ENCODE measurements at places on chromosomes 12 and 14.

DNA sequence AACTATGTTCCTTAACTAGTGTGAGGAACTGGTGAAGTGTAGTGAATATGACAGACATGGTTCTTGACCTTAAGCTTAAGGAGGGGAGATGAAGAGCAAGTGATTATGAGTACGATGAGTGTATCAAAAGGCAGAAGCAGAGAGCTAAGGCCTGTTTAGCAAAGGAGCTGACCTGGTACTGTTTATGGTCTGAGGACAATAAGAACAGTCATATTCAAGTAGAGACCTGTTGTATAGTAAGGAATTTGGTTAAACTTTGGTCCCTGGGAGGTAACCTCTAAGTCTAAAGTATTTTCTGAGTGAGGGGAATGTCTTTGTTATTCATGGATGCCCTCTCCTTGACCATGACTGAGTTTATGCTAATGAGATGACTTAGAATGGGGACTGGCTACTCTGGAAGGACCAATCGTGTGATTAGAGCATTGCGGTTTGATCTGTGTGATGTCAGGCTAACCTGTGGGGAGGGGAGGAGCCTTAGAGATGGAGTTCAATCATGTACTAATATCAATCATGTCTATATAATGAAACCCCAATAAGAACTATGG, 389.3 kb downstream of the BMP4 start:
- DNase-seq = no peak

DNA sequence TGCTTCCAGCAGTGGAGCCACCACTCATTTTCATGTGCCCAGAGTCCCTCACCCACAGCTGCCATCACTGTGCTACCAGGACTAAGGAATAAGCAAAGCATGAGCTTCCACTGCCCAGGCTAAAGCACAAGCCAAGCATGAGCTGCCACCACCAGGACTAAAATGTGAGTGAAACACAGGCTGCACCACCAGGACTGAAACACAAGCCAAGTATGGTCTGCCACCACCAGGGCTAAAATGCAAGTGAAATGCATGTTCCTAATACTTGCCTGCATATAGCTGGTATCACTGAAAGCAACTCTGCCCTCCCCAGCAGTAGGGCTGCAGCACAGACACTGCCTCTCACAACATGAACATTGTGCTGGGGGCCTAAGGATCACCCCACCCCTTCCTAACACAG, 30.0 kb downstream of the CEP83 start:
- DNase-seq = no peak

GRCh38 chr14:35435177-35435576, 30.6 kb upstream of the NFKBIA start:
- DNase-seq = no peak

GRCh38 chr14:68377459-68377858, 415.4 kb downstream of the ZFP36L1 start:
- no peak for DNase-seq

DNA sequence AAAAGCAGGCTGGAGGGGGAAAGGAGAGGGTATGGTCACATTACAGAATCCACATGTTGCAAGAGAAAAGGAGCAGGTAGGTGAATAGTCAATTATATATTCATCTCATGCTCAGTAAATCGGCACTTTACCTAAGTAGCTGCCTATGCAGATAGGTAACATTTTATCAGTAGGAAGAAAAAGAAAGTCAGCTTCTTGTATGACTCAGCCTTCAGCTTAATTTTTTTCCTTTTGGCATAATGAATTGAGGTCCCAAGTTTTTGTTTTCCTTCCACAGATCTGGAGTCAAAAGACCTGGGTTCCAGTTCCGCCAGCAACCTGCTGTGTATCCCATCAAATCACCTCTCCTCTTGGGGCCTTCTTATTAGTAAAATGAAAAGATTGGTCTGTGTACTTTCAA, 6.0 kb upstream of the ACSM4 start:
- no peak for DNase-seq

DNA sequence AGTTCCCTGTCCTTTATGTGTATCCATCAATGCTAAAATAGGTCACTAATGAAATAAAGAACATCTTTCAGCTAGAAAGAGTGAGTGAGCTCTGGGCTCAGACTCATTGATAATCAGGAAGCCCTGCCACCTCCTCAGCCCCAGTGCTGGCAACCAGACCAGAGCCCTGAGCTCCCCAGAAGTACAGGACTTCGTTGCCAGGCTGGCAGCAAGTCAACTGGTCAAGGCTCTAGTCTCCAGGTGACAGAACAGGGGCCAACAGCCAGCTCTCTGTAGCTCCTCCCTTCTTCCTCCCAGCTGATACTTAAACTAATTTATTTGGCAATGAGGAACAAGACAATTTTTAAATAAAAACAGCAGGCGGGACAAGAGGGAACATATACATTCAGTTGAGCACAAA, 145.3 kb downstream of the EGLN3 start:
- no peak for DNase-seq

DNA sequence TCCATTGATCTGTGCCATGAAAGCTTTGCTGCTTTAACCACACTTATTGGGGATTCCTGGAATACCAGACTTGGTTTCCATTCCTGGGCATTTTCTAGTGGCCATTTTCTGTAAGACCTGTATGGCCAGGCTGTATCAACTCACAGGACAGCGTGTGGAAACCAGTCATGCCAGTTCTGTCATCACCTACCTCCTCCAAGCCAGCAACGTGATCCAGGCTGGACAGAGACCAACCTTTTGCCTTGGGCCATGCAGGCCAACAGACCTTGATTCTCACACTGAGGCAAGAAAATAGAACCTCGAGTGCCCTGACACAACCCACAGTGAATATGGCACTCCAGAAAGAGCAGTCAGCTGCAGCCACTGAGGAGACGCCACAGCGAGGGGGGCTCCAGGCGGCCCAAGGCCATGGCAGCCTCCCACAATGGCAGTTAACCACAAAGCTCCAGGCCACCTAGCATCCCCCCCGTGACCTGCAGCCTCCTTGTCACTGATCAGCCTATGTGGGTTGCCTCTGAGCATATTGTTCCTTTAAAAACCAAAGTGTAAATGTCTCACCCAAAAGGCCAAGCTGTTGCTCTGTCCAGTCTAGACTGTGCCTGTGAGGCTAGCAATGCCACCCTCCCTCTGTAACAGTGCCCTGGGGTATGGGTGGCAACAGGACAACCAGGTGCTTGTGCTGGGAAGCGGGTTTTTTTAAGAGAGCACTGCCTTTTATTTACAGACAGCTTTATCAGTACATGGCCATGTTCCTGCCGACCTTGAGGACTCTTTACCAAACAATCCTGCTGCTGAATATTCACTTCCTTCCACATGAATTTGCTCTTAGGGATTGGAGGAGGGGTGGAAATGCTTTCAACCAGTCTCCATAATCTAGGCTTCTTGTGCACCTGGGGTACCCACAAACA, 168.7 kb upstream of the HIF1A start:
- DNase-seq = no peak

- DNase-seq = peak; percentile 71
Measured at GRCh38 chr14:99055816-99056215, 216.2 kb downstream of the BCL11B start.

- DNase-seq = no peak
Measured at GRCh38 chr12:109563291-109564284, 9.7 kb downstream of the MMAB start.

Data from activated effector memory CD4-positive, alpha-beta T cell treated with anti-CD3 and anti-CD28 coated beads, Interleukin-2, amount 50 U/mL, for 16 hours (primary cell).